ENCODE measurements at places on chromosomes 5 and 9.

DNA sequence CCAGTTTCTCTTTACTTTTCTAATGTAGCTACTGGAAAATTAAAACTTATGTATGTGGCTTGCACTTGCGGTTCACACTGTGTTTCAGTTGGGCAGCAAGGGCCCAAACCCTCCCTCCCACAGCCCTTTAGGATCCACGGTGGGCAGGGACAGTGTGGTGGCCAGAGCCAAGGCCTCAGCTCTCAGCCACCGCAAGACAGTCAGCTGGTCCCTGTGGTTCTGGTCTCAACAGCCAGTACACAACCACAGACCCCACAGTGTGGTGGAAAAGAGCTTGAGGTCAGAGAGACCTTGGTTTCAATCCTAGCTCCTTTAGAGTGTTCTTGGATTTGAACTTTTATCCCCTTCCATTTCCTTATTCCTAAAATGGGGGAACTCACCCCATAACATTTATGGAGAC, 153.0 kb upstream of the SMIM23 start:
- no peak for DNase-seq

GRCh38 chr9:81214975-81215374, 474.4 kb downstream of the TLE1 start:
- no peak for DNase-seq

GRCh38 chr9:84207491-84207951, 133.0 kb downstream of the SLC28A3 start:
- no peak for DNase-seq

DNA sequence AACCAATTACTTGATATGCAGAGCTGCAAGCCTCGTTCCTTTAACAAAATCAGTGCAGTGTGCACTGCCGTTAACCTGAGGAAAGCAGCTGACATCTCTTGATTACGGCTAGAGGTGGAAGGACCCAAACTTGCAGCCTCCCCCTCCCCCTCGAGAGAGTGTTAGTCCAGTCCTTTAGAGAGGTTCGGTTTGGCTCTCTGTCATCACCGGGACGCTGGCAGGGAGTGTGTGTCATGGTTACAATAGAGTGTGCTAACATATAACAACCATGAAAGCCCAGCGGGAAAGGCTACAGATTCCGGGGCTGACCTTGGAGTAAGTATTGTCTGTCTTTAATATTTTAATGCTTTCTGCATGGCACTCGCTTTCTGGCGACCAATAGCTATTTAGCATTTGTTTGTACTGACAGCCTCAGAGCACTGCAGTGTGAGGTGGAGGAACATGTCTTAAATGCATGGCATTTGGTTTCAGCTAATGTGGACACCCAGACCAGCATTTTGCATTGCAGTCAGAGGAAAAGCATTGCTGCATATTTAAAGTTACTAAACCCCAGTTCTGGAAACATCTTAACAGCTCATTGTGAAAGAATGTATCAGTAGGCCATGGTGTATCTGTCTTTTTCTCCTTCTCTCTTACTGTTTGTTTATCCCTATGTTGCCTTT, 237.5 kb downstream of the CD180 start:
- no peak for DNase-seq

GRCh38 chr9:108854641-108855528, 901 bp downstream of the ACTL7B start:
- no peak for DNase-seq

GRCh38 chr5:77987331-77987730, 211.2 kb upstream of the TBCA start:
- DNase-seq = no peak

DNA sequence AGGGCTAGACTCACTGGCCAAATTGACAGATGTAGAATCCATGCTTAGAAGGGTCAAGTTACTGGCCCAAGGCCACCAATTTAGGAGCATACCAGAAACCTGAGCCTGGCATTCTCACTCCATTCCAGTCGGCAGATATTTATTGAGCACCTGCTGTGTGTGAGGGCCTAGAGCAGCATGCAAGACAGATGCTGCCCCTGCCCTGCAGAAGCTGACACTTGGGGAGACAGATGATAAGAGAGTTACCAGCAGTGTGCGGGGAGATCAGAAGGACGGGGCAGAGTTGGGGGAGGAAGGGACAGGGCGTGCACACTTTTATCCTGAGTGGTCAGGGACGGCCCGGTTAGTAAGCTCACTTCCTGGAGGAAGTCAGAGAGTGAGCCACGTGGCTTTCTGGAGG, 111.5 kb upstream of the RAPGEF1 start:
- DNase-seq = no peak

DNA sequence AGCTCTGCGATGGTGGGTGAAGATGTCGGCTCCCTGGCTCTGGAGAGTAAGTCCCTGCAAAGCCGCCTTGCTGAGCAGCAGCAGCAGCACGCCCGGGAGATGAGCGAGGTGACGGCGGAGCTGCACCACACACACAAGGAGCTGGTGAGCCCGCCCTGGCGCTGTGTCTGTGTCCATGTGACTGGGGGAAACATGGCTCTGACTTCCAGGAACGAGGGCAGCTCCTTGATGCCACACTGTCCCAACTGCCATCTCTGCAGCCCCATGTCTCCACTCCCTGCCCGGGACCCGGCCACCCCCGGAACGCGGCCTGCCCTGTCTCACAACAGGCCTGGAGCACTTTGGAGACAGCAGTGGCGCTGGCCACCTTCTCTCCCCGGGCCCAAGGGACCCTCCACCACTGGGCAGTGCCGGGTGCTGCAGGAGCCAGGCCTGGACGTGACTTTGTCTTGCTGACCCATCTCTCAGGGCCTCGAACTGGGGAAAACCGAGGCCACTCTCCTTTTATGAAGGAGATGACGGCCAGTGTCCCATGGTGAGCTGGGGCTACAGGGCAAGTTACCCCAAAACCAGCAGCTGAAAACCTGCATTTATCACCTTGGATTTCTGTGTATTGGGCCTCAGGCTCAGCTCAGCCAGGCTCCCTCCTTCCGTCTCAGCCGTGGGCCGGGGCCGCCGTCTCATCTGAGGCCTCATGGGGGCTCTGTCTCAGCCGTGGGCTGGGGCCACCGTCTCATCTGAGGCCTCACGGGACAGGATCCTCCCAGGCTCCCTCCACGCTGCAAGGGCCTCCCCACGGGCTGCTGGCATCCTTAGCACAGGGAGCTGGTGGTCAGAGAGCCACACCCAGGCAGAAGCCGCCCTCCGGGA, 28.6 kb downstream of the CEP72 start:
- no peak for DNase-seq

GRCh38 chr9:23434654-23435053, 391.4 kb downstream of the ELAVL2 start:
- DNase-seq = no peak
